NCI-H2029 (cell line): ENCODE measurements at places on chromosomes 4 and X.

GRCh38 chrX:150605603-150606002, 37.2 kb downstream of the MTM1 start:
- no peak for DNase-seq

DNA sequence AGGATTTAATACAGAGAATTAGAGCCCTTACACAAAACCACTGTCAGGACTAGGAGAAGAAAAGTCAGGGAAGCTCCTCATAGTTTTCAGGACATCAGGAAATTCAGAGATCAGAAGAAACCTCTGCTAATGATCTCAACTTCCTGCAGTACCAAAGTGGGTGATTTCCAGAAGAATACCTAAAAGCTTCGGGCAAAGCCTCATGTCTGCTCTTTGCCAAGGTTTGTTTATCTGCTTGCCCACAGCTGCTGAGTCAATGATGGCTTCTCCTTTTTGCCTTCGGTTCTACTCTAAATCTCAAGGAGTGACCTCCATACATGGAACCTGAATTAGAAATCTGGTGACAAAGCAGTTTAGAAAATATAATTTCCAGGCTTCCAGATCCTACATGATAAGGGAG, 68.4 kb downstream of the USP38 start:
- DNase-seq, result no peak

DNA sequence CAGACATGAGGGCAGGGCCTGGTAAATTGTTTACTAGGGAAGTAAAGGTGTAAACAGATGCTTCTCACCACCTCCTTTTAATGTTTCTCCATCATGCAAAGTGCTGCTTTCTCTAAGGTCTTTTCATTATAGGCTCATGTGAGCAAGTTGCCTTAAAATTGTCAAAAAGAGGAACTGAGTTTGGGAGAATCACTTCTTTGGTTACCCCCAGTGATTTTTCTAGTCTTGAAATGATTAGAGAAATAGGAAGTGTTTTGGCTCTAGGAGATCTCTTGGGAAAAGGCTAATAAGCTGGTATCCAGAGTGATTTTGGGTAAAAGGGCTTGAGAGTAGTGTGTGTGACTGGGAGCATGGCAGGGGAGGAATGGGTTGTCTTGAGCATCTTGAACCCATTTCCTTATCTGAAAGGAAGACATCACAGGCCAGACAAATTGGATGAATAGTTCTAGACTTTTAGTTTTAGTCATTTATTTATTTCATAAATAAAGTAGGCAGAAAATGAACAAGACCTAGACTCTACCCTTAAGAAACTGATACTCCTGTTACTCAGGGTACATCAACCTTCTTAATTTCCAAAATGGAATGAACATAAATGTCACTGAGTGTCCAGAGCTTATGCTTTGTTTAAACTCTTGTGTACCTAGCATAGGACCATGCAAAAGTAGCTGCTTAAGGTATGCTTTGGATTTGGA, 14.2 kb downstream of the GRPR start:
- no peak for DNase-seq

DNA sequence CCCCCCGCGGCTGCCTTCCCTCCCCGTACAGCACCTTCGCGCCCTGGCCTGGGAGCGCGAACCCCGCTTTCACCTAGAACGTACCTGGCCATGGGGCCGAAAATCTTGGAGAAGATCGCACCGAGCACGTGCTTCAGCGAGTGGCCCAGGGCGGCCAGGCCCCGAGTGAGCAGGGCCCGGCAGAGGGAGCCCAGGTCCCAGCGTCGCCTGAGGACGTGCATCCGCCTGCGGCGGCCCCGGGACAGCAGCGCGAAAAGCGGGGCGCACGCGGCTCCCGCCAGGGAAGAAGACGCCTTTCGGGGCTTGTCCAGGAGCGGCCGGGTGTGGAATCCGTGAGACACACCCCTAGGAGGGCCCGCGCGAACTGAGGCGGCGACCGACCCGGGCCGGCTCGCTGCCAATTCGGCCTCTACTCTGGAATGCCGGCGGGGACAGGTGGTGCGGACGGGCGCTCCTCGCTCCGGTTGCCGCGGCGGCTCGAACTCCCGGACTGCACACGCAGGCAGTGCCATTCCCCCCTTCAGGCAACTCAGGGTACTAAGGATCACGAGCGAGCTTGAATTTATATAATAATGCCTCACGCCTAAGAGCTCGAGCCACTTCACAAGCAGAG, at the start of gene HS6ST2:
TSS of gene HS6ST2 (minus strand) at position 539 of the 613 bp plus-strand sequence.
- no peak for DNase-seq

GRCh38 chr4:119728692-119729593, 100.3 kb upstream of the PDE5A start:
- no peak for DNase-seq
